Umbilical cord (tissue), 2 donors: ENCODE measurements at places on chromosomes 11 and 22. TPM values are rescaled to one million over a fixed set of nuclear protein-coding genes. Genes with fewer than 3 reads are reported as not detected.

- no peak for DNase-seq
These were observed 28.0 kb downstream of the RDX start for GRCh38 chr11:110268441-110268840.

GRCh38 chr22:18000441-18001039, 23.8 kb downstream of the MICAL3 start:
- peak; percentile 35 for DNase-seq

GRM5 gene
- total RNA-seq = 3.1 TPM

NNMT gene
- 871 TPM for total RNA-seq

DNA sequence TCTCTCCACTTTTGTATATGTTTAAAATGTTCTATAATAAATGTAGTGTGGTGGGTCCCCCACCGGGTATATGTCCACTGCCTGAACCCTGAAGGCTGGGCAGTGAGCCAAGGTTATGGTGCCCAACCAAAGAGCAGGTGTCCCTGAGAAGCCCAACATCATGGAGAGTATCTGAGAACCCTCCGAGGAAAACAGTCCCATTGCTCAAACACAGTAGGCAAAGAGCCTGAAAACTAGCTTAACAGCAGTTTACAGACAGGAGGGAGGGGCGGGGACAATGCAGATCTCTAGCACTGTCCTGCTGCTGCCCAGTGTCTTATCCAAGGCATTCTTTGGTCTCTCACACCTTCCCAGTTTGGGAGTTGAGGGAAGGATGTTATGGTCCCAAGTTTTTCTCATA, 91.0 kb downstream of the TMPRSS5 start:
- no peak for DNase-seq
